Activated CD4-positive, alpha-beta T cell treated with anti-CD3 and anti-CD28 coated beads for 36 hours (primary cell): ENCODE measurements at places on chromosomes 2 and 18. TPM values are rescaled to one million over a fixed set of nuclear protein-coding genes. Genes with fewer than 3 reads are reported as not detected.

Gene XRCC5
- total RNA-seq, result 395 TPM

Gene SERPINB13
- total RNA-seq, result not detected

Gene HOXD12
- not detected for total RNA-seq

Gene SPTBN1
- 76.6 TPM for total RNA-seq

Gene DSC2
- total RNA-seq, result not detected

Gene RBM44
- 1.4 TPM for total RNA-seq

Gene CD8B2
- 0.11 TPM for total RNA-seq

Gene NMUR1
- total RNA-seq, result not detected

Gene TCF7L1
- total RNA-seq, result not detected

Gene KCNK3
- total RNA-seq, result not detected

Gene ABCB11
- total RNA-seq, result not detected

Gene GAREM2
- 5.7 TPM for total RNA-seq

DNA sequence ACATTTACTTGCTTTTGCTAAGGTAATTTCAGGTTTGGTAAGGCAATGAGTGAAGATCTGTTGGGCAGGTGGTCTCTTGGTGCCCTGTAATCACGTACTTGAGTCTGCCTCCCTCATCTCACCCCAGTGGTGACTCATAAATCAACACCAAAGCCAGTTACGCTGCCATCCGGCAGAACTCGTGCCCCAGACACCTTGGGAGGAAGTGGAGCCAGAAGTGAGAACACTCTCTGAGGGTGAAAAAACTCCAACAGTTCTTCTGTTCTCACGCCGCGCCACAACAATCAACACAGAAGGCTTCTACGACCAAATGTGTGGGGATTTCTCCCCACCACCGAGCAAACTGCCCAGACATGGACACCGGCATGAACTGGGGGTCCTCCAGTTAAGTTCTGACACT lies 206.2 kb downstream of the ARL4C start:
- peak; percentile 88 for DNase-seq
- H3K27ac ChIP-seq, result peak overlapping the region; percentile 98
- peaks cover 89% of the 10 kb centered on the region for H3K4me1 ChIP-seq
- no peaks in the 10 kb centered on the region for H3K27me3 ChIP-seq
- no peaks in the 10 kb centered on the region for H3K36me3 ChIP-seq

- no peak overlapping the region for H3K4me3 ChIP-seq
- no peak for DNase-seq
- no peaks in the 10 kb centered on the region for H3K27me3 ChIP-seq
- H3K36me3 ChIP-seq, result no peaks in the 10 kb centered on the region
- no peak overlapping the region for H3K27ac ChIP-seq
- no peaks in the 10 kb centered on the region for H3K4me1 ChIP-seq
These were observed 18.1 kb upstream of the CDH19 start for GRCh38 chr18:66621816-66622576.

DNA sequence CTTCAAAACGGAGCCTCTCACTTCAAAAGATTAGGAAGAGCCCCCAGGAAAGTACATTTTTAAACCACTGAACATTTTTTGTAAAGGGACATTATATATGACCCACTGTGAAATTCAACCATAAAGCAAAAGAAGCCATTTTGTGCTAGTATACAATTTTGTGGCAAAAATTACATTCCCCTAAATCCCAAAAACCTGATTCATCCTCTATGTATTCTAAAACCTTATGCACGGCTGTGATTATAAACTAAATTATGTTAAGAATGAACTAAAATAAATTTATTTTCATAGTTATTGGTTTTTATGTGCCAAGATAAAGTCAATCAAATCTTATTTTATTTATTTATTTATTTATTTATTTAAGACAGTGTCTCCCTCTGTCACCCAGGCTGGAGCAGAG lies 48.5 kb downstream of the RTN4 start:
- H3K4me3 ChIP-seq, result no peak overlapping the region
- no peak for DNase-seq
- H3K4me1 ChIP-seq, result peaks cover 66% of the 10 kb centered on the region
- no peak overlapping the region for H3K27ac ChIP-seq
- no peaks in the 10 kb centered on the region for H3K27me3 ChIP-seq

DNA sequence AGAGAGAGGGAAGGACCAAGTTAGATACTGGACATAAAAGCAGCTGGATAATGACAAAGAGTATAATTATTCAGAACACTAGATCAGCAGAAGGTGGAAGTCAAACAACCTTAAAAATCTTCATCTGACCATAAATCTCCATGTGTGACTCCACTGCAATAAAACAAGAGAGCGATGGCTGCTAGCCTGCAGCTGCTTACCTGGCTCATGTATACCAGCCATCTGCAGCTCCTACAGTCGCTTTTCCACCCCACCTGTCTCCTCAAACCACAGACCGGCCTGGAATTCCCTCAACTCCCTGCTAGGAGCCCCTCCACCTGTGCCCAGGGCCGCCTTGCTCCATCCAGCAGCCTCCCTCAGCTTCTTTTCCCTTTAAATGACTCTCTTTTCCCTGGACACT lies 64.5 kb downstream of the SLC4A5 start:
- DNase-seq, result no peak
- H3K4me3 ChIP-seq, result no peak overlapping the region
- no peaks in the 10 kb centered on the region for H3K36me3 ChIP-seq
- H3K4me1 ChIP-seq, result no peaks in the 10 kb centered on the region
- H3K27ac ChIP-seq, result no peak overlapping the region
- H3K27me3 ChIP-seq, result no peaks in the 10 kb centered on the region

DNA sequence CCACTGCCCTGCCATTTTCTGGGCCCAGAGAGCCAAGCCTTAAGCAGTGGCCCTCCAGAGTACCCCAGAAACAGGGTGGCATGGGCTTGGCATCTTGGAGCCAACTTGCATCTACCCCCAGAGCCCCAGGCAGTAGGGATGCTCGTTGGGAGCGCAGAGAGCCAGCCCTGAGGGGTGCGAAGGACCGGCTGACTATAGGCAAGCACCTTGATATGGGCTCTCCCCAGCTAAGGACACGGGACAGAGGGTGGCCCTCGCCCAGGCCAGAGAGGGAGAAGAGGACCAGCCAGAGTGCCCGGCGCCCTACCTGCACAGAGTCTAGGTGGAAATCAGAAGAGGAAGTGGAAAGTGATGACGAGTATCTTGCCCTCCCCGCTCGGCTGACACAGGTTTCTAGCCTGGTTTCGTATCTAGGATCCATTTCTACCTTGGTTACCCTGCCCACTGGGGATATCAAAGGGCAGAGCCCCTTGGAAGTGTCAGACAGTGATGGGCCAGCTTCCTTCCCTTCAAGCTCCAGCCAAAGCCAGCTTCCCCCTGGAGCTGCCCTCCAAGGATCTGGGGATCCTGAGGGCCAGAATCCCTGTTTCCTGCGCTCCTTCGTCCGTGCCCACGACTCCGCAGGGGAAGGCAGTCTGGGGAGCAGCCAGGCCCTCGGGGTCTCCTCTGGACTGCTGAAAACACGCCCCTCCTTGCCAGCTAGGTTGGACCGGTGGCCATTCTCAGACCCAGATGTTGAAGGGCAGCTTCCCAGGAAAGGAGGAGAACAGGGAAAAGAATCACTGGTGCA lies 16.2 kb downstream of the CEP68 start:
- H3K27ac ChIP-seq, result no peak overlapping the region
- peaks cover 14% of the 10 kb centered on the region for H3K36me3 ChIP-seq
- DNase-seq, result no peak
- H3K4me3 ChIP-seq, result no peak overlapping the region
- peaks cover 22% of the 10 kb centered on the region for H3K4me1 ChIP-seq
- no peaks in the 10 kb centered on the region for H3K27me3 ChIP-seq

GRCh38 chr2:179932786-179933185 lies 71.4 kb upstream of the ZNF385B start:
- no peaks in the 10 kb centered on the region for H3K4me1 ChIP-seq
- DNase-seq, result no peak
- H3K27me3 ChIP-seq, result no peaks in the 10 kb centered on the region
- H3K27ac ChIP-seq, result no peak overlapping the region

DNA sequence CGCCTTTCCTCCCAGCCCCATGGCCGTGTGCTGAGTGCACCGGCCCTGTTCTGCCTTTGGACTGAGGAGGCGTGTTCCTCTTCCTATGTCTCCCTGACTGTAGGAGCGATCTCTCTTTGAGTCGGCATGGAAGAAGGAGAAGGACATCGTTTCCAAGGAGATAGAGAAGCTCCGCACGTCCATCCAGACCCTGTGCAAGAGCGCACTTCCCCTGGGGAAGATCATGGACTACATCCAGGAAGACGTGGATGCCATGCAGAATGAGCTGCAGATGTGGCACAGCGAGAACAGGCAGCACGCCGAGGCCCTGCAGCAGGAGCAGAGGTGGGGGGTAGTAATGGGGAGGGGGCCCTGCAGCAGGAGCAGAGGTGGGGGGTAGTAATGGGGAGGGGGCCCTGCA lies 29.4 kb upstream of the ASB1 start:
- H3K36me3 ChIP-seq, result peaks cover 2% of the 10 kb centered on the region
- DNase-seq, result no peak
- H3K4me3 ChIP-seq, result no peak overlapping the region
- H3K27me3 ChIP-seq, result no peaks in the 10 kb centered on the region
- H3K4me1 ChIP-seq, result no peaks in the 10 kb centered on the region
- H3K27ac ChIP-seq, result no peak overlapping the region

- peaks cover 9% of the 10 kb centered on the region for H3K36me3 ChIP-seq
- no peak overlapping the region for H3K4me3 ChIP-seq
- H3K27ac ChIP-seq, result peak overlapping the region; percentile 51
These were observed 211.8 kb downstream of the PLCL1 start for GRCh38 chr2:198016243-198016642.

DNA sequence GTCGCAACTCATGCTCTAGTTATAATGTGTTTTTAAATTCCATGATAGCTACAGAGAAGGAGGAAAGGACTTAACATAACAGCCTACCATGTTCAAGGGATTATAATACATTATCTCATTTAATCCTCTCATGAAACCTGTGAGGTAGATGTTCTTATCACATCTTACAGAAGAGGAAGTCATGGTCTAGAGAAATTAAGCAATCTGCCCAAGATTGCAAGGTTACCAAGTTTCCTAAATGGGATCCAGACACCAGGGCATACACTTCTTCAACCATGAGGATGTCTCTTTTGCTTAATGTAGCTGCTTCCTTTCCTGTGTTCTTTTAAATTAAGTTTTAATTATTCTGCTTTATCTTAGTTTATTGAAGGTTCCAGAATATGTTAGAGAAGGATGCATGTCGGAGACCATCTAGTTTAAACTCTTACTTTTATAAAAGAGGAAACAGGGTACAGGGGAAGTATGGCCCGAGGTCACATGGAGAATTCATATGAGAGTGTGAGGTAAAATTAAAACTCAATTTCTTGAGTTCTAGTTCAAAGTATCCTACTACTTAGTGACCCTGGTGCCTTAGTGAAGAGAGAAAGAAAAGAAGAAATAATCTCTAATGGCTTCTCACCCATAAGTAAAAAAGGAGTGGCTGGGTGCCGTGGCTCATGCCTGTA lies 3.6 kb upstream of the IL1A start:
- no peak overlapping the region for H3K27ac ChIP-seq
- no peak overlapping the region for H3K4me3 ChIP-seq
- no peak for DNase-seq
- H3K27me3 ChIP-seq, result peaks cover 8% of the 10 kb centered on the region
- peaks cover 4% of the 10 kb centered on the region for H3K4me1 ChIP-seq

- no peak overlapping the region for H3K4me3 ChIP-seq
- DNase-seq, result no peak
- H3K36me3 ChIP-seq, result peaks cover 26% of the 10 kb centered on the region
- H3K27ac ChIP-seq, result peak overlapping the region; percentile 68
- no peaks in the 10 kb centered on the region for H3K27me3 ChIP-seq
These were observed 8.8 kb downstream of the NAB1 start for GRCh38 chr2:190657474-190658255.

DNA sequence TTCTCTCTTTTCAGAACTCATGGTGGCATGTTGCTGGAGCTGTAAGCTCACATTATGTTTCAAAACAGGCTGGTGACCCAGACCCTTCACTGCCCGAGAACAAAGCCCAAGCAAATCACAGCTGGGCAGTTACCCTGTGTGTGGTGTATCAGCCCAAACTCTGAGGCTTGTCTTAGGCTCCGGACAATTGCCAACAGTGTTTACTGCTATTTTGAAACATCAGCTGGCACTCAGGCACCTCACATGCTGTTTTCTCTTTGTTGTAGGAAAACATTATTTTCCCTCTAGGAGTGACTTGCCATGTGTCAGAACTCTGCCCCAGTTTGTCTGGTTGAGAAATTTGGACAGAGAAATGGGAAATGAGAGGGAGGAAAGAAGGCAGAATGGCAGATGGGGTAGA lies 237.6 kb upstream of the APCDD1 start:
- no peaks in the 10 kb centered on the region for H3K36me3 ChIP-seq
- H3K4me1 ChIP-seq, result peaks cover 2% of the 10 kb centered on the region
- no peak overlapping the region for H3K27ac ChIP-seq
- peaks cover under 1% of the 10 kb centered on the region for H3K27me3 ChIP-seq
- no peak overlapping the region for H3K4me3 ChIP-seq
- DNase-seq, result no peak

GRCh38 chr2:8457092-8457481 lies 224.8 kb upstream of the ID2 start:
- DNase-seq, result peak; percentile 47
- H3K27ac ChIP-seq, result peak overlapping the region; percentile 8
- H3K27me3 ChIP-seq, result peaks cover 7% of the 10 kb centered on the region
- peak overlapping the region; percentile 61 for H3K4me3 ChIP-seq

- no peaks in the 10 kb centered on the region for H3K36me3 ChIP-seq
- H3K27me3 ChIP-seq, result no peaks in the 10 kb centered on the region
- H3K27ac ChIP-seq, result no peak overlapping the region
- no peak overlapping the region for H3K4me3 ChIP-seq
- no peaks in the 10 kb centered on the region for H3K4me1 ChIP-seq
These were observed 1035.8 kb upstream of the FANCL start for GRCh38 chr2:59276917-59277316.
